ENCODE measurements at places on chromosomes 4 and X.

DNA sequence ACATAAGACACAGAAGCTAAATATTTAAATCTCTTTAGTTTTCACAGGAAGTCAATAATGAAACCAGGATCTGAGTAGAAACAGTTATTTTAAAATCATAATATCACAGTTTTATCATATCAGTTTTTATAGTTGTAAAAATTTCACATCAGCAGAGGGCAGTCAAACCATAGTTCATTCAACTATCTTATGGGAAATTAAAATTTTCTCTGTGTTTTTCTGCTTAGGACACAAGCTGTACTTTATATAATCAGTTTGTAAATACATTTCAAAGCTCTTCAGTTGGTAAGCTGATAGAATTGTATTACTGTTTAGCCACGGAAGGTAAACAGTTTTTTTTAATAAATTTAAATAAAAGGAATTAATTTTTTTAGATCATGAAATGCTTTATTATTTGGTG, 204.8 kb upstream of the NUDT6 start:
- no peak for DNase-seq

DNA sequence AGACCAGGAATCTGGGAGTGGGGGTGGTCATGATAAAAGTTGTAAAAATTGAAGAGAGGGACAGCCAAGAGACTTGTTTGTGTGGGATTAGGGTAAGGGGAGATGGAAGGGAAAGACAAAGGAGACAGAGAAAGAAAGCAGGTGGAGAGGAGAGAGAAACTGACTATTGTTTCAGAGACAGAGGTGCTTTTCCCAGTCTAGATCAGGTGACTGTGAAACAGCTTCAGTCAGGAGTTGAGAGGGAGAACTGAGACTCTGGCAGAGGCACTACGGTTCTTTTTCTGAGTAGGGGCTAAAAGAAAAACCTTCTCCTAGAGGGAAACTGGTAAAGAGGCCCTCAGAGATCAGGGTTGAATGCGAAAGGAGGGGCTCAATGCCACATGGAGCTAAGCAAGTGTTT, 106.4 kb downstream of the KDR start:
- DNase-seq, result no peak

- DNase-seq, result no peak
Measured at GRCh38 chr4:138975225-138975624, 40.4 kb upstream of the NOCT start.

DNA sequence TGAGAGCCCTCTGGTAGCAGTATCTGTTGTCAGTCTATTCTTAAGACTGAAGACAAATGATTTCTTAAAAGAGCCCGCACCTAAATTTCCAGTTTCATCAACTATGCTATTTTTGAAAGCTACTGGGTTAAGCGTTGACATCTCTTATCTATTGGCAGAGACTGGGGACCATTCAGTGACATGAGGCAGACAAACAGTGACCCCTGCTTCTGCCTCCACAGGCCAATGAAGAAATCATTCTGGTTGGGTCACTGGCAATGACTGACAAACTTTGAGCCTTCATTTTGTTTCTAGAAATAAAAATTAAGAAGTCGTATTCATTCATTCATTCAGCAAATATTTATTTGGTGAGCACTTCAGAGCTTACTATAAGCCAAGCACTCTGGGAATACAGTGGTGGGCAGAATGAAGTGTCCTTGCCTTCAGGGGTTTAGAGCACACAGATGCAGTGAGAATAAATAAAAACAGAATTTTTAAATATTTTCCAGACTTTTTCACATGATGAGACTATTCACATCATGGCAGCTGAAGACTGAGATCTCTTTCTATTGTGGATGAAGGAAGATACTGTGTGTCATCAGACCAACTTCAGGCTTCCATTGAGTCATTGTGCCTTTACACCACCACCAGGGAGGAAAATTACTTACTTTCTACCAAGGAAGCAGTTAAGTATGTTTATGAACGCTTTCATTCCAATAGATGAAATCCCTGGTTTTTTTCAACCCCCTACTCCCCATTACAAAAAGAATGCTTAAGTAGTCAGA, 36.0 kb downstream of the SORBS2 start:
- no peak for DNase-seq

DNA sequence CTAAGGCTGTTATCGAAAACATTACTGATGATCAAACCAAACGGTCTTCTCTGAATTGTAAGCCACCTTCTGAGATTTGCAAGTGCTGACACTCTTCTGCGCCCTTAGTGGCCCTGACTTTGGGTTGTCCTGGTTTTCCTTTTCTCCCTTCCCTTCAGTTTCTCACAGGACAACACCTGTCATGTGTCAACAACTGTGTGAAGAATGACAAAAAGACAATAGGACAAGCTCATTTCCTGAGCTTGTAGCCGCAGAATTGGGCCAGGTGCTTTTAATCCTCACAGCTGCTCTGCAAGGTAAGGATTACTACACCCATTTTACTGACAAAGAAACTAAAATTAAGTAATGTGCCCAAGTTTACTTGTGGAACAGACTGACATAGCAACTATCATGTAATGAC, 44.9 kb upstream of the TXK start:
- DNase-seq, result no peak

GRCh38 chrX:70313503-70313902, 23.6 kb downstream of the KIF4A start:
- DNase-seq, result no peak

DNA sequence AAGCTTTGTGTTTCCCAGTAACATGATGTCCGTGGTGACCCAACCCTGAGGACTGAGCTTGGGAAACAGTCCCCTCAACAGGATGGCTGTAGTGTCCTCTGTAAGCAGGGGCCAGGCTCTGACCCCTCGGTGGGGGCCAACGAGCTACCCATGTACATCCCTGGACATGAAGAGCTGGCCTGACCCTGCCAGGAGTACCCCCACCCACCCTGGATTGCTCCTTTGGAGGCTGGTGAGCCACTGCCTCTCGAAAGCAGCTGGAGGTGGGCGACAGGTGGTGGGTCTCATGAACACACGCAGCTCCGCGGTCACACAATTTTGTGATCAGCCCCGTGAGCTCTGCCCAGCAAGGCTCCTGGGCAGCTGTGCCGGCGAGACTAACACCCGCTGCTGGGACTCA, 33.5 kb downstream of the NSG1 start:
- DNase-seq, result no peak

DNA sequence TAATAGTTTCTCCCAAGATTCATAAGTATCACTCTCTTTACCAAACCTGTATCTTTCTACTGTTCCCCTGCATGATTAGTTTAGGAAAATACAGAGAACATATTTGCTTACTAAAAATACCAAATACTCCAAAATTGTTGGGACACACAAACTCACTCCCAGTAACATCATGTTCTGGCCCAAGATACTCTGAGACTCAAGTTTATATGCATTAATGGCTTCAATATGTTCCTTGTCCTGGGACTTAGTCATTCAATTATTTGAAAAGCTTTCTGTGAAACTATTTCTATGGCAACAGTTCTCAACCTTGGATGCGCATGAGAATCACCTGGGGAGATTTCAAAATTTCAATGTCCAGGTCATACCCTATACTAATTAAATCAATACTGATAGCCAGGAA, 138.9 kb upstream of the PTCHD1 start:
- DNase-seq, result no peak

- no peak for DNase-seq
Measured at GRCh38 chrX:153334654-153335295, 822 bp downstream of the ZNF275 start.

GRCh38 chrX:102957751-102958150, 20.7 kb downstream of the RAB40AL start:
- no peak for DNase-seq

DNA sequence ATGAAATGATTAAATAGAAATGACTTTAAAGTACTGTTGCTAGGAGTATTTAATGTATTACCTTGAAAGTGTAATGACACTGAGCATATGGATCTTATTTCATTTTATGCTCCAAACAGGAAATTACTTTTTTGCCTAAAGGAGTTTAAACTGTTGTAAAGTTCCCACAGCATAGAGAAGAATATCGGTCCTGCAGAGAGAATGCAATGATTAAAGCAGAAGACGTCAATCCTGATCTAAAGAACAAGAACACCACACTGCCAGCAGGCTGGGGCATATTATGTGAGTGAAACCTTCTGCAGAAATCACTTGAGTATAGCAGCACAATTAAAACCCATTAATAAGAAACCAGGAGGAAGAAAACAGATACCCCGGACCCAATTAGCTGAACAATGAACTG, 72.8 kb upstream of the CAMK2D start:
- no peak for DNase-seq

GRCh38 chrX:56026815-56027214, 205.3 kb upstream of the KLF8 start:
- DNase-seq, result no peak

DNA sequence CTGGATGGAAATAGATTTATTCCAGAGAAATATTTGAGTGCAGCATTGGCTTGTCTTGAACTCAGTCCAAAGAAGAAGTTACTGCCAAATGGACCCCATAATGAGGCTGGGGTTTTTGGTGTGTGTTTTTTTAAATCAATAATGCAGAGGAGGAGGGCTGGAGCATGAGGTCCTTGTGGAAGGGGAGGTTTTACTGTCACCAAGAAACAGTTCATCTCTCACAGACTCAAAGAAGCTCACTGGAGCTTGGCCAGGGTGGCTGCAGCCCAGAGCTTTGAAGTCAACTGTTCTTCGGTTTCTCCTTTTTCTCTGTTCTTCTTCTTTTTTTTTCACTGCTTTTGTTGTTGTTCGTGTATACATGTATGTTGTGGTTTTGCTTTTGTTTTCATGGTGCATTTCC, 377.7 kb downstream of the FBXW7 start:
- DNase-seq, result no peak

- DNase-seq, result no peak
Measured at GRCh38 chr4:113666386-113667114, 95.0 kb downstream of the CAMK2D start.

DNA sequence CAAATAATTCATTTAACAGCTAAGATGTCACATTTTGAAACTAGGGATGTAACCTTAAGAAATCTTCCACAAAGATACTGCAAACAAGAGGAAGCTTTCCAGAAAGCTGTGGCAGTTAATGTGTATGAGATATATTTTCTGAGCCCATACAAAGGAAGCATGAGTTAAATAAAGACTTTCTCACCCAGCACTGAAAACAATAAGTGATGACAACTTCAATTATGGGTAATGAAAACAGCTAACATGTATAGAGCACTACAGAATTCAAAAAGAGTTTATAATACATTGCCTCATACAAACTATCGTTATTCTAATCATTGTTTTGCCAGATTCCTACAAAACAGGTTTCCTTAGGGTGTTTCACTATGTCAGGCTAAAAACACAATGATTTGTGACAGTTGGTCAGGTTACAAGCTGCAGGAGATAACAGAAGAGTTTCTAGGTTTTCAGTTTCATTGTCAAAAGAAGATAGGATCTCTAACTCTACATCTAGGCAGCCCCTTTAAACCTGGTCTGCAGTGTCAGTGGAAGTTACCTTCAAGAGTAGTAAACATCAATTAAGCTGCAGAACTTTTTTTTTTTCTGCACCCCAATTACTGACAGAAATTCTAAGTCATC, 618.1 kb upstream of the ADGRL3 start:
- DNase-seq, result no peak

GRCh38 chr4:126318376-126318775, 1003.6 kb downstream of the FAT4 start:
- no peak for DNase-seq

GRCh38 chr4:118979712-118980111, 91.1 kb downstream of the SYNPO2 start:
- no peak for DNase-seq

GRCh38 chr4:117623326-117623725, 411.0 kb upstream of the NDST3 start:
- no peak for DNase-seq

- no peak for DNase-seq
Measured at GRCh38 chr4:70703619-70704214, 15.4 kb downstream of the UTP3 start.

GRCh38 chr4:150493851-150494250, 88.1 kb upstream of the MAB21L2 start:
- no peak for DNase-seq

GRCh38 chr4:25096251-25096980, 63.8 kb downstream of the SEPSECS start:
- DNase-seq, result no peak

DNA sequence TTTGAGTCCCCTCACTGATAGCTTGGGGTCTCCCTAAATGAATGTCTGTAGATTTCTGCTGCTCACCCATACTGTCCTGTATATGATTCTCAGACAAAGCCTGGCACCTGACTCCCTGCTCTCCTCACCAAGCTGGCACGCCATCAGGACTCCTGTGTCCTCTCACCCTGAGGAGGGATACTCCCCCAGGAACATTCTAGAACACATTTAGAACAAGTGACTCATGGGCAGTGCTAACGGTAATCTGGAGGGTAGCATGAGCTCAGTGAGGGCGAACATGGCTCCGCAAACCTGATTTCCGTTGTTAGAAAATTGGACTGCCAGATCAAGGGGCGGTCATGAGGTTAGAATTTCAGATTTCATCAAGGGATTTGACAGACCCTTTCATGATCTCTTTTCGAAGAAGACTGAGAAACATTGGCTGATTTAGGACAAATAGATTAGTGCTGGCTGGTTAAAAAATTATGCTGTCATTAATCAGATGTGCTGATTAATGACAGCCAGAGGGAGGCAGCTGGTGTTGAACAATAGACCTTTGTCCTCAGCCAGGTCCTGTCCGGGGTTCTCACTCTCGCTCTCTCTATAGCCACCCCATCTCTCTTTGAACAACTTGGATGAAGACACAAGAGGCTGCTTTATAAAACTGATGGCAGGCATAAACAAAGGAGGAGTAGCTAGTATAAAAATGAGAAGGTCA, 244.3 kb downstream of the PTTG2 start:
- no peak for DNase-seq

DNA sequence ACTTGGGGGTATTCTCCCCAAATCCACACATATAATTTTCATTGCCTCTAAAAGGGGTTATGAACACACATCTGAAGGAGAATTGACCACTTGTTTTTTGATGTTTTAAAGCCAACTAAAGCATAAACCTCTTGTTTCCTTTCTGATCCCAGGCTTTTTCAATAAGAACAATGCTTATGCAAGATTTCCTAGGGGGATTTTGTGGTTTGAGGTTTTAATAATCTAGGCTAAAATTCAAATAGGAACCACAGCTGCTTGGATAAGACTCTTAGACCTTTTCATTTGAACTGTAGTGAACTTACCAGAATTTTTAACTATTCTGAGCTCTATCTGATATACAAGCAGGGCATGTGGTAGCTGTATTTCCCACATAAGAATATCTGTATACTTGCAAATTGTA, 651.1 kb downstream of the ANKRD50 start:
- no peak for DNase-seq

GRCh38 chr4:152539556-152540292, 3.8 kb upstream of the FBXW7 start:
- no peak for DNase-seq

DNA sequence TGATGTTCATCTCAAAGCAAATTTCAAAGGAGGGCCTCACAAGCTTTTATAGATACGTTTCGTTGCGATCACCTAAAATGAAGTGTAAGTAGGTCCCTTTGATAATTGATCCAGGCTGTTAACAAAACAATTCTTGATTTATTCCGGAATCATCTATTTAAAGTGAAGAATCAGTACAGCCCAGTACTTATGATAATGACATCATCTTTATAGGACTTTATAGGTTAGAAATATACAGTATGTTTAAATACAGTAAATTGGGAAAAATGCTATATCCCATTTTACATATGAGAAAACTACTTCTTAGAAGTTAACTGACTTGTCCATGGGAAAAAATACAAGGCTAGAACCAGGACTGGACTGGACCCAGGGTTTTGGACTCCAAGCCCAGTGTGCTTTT, 3.7 kb downstream of the PTCHD1 start:
- no peak for DNase-seq
